T-helper 2 cell treated with Interferon-gamma antibody and Interleukin-4, amounts not matched to agents 5 μg/mL and 100 μg/mL, for 36 hours (primary cell): ENCODE measurements at places on chromosomes 2 and 18.

- DNase-seq, result no peak
Observed at GRCh38 chr2:69575926-69576325, 67.6 kb downstream of the AAK1 start.

DNA sequence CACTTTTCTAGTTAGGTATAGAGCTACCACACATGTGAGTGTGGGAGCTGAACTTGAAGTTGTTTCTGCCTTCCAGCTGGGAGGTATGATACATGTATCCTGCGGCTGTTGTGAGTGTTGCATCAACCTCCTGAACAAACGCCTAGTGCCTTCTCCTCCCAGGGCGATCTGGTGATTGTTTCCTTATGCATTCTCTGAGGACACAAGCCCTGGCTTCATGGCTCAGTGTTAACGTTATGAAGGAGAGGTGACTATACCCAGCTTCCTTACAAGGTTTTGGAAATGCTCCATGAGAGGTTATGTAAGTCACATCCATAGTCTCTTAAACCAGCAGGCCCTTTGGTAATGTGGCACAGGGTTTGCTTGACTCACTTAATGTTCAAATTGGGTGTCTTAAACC lies 64.9 kb downstream of the SPRED2 start:
- DNase-seq, result no peak

DNA sequence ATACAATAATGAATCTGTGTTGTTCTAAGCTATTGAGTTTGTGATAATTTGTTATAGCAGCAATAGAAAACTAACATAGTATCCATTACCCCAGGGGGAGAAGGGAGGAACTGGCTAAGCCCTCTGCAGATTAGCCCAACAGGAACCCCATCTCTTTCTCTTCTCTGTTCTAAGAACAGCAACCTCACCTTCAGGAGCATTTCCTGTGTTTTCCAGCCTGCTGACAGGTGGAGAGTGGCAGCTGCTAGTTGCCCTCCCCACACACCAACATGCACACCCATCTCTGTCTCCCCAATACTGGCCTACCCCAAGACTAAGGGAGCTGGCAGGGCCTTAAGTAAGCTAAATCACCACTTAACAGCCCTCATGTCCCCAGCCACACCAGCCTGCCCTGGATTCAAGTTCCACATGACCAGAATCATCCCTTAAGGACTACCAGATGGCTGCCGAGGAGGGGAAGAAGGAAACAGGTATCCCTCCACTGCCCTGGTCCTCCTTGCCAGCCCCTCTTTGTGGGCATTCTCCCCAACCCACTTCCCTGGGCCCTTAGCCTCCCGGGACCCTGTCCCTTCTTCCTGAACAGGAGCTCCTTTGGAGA lies 52.8 kb downstream of the TRABD2A start:
- no peak for DNase-seq

DNA sequence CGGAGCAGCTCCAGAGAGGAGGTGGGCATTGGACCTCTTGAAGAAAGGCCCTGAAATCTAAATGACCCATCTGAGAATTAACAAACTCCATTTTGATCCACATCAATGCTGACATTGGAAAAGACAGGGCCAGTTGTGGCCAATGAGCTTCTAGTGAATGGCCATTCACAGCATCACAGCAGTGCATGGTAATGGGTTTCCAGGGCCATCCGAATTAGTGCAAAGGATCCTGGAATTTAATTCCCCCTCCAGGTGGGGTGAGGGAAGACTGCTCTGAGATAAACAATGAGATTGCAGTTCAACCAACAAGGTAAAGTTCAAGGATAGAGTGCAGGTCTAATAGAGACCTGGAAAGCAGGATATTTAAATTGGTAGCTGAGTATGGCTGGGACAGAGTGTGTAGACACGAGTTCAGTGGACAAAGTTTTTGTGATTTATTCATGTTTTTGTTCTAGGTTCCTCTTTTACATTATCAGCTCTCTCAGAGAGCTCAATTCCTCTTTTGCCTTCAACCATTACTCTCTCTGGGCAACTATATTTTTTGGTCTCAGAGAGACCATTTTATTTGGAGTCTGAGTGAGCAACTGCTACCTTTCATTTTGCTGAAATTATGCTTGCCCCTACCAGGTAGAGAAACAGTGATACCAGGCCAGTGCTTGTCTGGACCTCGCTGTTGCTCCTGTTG lies 5.0 kb downstream of the TACR1 start:
- DNase-seq, result no peak

- no peak for DNase-seq
Observed at GRCh38 chr2:168327328-168327727, 79.9 kb upstream of the STK39 start.

DNA sequence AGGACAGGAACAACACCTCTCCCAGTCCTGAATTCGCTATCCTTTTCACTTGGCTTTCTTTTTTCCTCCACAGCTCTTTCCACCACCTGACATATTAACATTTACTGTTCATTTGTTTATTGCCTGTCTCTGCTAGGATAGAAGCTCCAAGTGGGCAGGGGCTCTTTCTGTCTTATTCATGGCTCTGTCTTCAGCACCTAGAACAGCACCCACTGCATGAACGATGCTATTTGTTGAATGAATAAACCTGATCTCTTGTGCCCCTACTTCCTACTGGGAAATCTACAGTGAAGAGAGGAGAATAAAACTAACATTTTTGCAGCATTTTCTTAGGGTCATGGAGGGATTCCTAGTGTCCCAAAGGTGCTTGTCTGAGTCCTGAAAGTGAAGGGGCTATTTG lies 24.4 kb upstream of the GAREM2 start:
- no peak for DNase-seq

GRCh38 chr2:39266139-39266805 lies 22.5 kb upstream of the CDKL4 start:
- no peak for DNase-seq

DNA sequence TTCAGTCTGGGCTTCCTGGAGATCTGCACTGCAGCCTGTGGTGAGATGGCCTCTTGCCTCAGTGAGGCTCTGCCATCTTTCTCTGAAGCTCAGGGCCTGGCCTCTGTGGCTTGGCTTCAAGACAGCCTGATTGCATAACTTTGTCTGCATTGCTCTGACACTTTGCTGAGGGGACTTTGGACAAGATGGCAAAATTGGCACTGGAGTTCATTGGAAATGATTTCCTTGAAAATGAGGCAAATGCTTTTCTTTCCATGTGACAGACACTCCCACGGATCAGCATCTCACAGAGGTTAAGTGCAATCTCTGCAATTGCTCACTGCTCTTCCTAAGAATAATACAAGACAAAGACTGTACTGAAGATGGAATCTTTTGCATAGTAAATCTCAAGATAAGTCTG lies 166.8 kb downstream of the KCNS3 start:
- DNase-seq, result no peak
